ENCODE measurements at places on chromosomes 3 and 15.

DNA sequence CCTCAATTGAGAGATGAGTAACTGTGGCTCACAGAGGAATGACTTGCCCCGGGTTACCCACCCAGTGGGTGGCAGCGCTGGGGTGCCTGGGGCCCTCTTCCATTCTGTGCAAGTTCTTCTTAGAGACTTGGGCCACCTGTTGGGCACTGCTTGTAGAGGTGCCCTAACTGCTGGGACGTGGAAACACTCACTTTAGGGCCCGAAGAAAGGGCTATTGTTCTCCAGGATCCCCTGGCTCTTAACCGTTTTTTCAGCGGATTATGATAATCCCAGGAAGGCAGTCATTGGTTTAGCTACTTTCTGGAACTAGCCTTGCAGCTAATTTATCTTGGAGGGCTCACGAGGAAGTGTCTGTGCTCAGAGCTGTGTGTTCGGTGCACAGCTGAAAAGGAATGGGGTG, 66.0 kb upstream of the GCNT3 start:
- no peak for DNase-seq

DNA sequence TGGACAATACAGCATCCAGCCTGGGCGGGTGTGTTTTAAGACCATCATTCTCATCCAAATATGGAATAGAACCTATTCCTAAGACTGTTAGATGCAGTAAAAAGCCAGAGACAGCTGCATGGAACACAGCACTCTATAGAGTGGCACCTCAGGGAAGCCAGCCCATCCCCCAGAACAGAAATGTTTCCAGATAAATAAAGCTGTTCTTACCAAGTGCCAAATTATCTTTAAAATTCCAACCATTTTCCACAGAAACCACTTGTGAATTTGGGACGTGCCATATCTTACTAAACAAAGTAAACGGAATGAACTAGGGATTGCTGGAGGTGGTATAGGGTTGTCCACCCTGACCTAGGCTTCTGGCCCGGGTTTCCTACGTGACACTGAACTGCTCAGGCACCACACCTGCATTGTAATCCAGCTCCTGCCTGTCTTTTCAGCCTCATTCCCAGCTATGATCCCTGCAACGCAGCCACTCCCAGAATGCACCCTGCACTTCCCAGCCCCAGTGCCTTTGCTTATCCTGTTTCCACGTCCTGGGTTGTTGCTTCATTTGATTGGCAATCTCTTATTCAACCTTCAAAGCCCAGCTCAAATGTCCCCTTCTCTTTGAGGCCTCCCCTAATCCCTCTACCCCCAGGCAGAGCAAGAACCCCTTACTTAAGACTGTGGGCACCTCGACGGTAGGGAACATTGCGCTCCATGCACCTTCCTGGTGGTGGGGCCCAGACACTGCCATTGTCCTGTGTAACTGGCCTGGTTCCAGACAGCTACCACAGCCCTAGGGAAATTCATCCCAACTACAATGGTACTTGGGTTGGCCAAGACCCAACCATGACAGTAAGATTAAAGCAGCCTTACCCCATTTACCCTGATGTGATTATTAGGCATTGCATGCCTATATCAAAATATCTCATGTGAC, 100.2 kb downstream of the IQSEC1 start:
- DNase-seq, result no peak

DNA sequence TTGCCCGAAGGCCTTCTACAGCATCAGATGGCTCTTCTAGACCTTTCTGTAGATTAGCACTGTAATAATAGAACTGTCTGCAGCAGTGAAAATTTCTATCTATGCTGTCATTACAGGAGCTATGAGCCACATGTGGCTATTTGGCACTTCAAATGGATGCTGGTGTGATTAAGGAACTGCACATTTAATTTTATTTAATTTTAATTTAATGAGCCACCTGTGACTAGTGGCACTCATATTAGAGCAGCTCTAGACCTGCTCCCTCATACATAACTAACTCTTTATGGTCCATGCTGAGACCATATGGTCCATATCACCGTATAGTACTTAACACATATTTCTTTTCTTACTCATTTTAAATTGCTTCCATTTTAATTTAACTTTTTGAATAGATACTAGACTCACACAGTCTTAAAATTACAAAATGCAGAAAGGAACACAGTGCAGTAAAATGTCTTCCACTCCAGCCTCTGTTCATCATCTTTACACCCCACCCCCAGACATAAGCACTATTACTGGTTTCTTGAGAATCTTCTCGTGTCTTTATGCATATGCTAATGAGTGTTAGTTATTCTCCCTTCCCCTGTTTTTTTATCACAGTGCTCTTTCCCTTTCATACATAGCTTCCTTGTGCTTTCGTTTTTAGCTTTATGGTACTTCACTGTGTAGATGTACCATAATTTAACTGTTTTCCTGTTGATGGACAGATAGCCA, 9.6 kb downstream of the LSM3 start:
- DNase-seq, result no peak

- no peak for DNase-seq
Measured at GRCh38 chr3:196988241-196989029, 19.8 kb upstream of the PIGZ start.

DNA sequence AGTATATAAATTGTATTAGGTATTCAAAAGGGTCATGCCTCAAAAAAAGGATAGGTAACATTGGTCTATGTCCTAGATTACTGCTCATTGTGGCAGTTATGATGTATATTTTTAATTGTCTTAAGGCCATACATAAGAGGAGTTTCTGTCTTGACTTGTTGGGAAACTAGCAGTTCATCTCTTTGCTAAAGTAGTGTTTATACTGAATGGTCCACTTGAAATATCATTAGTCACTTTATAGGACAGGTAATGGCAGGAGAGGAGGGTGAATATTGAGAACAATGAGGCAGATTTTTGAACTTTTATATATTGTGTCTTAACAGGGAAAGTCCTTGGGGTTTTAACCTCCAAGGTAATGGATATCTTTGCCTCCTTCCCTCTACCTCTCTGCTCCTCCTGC, 58.4 kb downstream of the TP63 start:
- DNase-seq, result no peak

- DNase-seq, result no peak
Measured at GRCh38 chr3:45946875-45947274, 3.6 kb downstream of the CXCR6 start.

DNA sequence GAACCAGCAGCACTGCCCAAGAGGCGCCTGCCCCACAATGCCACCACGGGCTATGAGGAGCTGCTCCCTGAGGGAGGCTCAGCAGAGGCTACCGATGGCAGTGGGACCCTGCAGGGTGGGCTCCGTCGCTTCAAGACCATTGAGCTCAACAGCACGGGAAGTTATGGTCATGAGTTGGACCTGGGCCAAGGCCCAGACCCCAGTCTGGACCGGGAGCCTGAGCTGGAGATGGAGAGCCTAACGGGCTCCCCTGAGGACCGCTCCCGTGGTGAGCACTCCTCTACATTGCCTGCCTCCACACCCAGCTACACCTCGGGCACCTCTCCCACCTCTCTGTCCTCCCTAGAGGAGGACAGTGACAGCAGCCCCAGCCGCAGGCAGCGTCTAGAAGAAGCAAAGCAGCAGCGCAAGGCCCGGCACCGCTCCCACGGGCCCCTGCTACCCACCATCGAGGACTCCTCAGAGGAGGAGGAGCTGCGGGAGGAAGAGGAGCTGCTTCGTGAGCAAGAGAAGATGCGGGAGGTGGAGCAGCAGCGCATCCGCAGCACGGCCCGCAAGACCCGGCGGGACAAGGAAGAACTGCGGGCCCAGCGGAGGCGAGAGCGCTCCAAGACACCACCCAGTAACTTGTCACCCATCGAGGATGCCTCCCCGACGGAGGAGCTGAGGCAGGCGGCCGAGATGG, 21.8 kb upstream of the APEH start:
- no peak for DNase-seq

GRCh38 chr3:40801284-40801741, 276.6 kb downstream of the ZNF621 start:
- DNase-seq, result no peak

GRCh38 chr3:122260206-122260605, 64.8 kb upstream of the CSTA start:
- DNase-seq, result no peak

- no peak for DNase-seq
Measured at GRCh38 chr15:41979493-41980266, 7.3 kb upstream of the EHD4 start.
